ENCODE measurements at places on chromosomes 7 and 10.

DNA sequence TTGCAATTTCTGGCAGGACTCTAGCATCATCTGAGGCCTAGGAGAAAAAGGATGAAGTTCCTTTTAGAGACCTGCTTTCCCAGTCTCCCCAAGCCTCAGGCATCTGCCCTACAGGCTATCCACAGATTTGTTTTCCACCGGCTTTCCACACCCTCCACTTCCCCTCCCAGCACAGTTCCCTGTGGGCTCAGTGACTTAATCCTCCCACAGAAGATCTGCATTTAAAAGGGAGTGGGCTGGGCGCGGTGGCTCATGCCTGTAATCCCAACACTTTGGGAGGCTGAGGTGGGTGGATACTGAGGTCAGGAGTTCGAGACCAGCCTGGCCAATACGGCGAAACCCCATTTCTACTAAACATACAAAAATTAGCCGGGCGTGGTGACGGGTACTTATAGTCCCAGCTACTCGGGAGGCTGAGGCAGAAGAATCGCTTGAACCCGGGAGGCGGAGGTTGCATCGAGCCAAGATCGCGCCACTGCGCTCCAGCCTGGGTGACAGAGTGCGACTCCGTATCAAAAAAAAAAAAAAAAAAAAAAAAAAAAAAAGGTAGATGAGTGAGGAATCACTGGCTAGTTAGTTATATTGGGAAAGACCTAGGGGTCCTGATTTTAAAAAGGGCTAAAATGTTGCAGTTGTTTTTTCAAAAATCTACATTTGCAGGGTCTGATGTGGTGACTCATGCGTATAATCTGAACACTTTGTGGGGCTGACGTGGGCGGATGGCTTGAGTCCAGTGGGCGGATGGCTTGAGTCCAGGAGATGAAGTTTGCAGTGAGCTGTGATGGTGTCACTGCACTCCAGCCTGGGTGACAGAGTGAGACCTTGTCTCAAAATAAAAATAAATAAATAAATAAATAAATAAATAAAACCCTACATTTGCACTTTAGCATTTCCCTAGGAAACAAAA is 119.5 kb downstream of the BAMBI start:
- DNase-seq, result no peak

DNA sequence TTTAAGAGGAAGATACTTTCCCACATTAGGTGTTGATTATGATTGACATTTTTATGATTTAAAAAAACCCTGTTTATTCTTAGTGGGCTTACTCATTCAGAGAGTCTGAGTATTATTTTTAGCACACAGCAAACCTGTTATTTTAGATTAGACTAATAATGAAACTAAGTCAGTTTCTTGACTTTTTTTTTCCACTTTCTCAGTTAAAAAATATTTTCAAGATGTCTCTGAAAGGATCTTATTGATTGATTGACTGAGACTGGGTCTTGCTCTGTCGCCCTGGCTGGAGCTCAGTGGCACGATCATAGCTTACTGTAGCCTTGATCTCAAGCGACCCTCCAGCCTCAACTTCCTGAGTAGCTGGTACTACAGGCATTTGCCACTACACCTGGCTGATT is 20.4 kb upstream of the INPP5F start:
- DNase-seq, result no peak

DNA sequence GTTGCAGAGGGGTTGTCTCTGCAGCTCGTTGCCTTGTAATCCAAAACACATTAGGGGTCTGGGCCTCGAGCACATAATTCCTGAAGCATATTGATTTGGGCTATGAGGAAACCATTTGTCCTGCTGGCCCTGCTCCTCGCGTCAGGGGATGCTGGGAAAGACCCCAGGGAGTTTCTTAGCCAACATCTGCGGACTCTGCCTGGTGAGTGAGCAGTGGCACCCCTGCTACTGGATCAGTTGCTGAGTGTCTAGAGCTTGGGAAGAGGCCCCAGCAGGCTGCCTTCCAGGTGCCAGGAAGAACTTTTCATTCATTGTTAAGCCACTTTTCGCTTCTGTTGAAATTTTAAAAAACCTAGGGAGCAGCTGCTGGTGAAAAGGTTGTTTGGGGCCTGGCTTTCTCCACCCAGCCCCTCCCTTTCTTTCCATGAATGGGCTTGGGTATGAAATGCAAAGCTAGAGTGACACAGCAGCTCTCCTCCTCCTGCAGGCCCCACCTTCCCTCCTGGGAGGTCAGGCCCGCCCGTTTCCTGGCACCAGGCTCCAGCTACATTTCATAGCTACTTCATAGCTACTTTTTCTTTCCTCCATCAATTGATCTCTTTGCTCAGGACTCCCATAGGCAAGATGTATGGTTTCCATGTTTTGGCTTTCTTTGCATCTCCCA is 26.8 kb downstream of the TACR2 start:
- DNase-seq, result no peak

DNA sequence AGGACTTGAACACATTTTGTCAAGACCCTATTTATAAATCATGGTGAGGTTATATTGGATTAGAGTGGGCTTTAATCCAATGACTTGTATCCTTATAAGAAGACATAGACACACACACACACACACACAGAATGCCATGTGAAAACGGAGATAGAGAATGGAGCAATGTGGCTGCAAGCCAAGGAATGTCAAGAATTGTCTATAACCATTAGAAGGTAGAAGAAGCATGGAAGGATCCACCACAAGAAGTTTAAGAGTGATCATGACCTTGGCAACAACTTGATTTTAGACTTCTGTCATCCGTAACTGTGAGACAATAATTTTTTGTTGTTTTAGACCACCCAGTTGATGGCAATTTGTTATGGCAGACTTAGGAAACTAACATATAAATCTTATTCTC is 514.2 kb downstream of the TFEC start:
- DNase-seq, result no peak

DNA sequence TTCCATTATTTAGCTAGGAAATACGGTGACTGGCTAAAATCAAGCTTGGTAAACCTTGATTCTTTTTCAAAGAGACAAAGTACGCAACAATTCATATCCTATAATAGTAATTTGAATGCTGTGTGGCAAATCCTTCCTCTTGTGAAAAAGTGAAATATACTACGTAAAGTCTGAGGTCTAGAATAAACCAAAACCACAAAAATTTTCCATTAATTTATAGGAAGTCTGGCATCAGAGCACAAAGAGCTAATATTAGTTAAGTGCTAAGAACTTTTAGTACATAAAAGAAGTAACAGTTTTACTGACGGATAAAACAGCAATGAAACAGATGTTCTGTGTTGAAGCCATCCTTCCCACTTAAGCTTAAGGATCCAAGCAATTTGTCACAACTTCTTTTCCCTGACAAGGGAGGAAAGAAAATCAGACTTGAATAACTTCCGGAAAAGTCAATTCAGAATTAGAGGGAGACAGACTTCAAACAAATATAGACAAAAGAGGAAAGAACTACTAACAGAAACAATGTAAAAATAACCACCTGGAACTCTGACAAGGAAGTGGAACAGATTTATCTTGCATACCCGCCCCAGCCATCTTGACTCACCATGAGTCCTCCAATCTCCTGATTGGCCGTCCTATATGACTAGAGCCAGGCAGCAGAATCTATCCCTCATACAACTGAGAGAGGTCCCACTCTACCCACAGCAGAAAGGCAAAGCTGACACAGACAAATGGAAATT is 34.6 kb downstream of the RHEB start:
- DNase-seq, result no peak

GRCh38 chr10:91589658-91590035 is 43.2 kb downstream of the PPP1R3C start:
- no peak for DNase-seq

DNA sequence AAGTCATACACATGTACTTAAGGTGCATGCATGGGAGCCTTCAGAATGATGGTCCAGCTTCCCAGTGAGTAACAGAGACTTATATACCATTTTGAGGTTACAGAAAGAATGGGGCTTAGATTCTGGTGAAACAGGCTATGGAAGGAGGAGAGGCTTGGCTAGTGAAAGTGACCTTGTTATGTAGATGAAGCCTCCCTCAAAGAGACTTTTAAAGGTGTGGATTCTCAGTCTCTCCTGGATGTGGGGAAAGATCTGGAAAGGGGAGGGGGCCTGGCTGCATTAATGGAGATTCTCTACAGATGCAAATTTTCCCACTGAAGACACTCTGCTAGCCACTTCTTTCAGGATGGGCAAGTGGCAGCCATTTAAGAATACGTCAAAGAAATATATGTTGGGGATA is 5.5 kb downstream of the RASSF4 start:
- DNase-seq, result no peak

DNA sequence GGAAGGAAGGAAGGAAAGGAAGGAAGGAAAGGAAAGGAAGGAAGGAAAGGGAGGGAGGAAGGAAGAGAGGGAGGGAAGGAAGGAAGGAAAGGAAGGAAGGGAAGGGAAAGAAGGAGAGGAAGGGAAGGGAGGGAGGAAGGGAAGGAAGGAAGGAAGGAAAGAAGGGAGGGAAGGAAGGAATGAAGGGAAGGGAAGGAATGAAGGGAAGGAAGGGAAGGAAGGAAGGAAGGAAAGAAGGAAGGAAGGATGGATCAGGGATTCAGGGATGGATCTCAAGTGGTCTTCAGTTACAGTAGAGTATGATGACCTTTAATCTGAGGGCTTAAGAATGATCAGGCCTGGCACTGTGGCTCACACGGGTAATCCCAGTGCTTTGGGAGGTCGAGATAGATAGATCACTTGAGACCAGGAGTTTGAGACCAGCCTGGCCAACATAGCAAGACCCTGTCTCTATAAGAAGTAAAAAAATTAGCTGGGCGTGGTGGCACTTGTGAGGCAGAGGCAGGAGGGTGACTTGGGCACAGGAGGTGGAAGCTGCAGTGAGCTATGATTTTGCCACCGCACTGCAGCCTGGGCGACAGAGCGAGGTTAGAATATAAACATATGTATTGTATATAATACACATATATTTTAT is 760 bp upstream of the FOXK1 start:
- no peak for DNase-seq

DNA sequence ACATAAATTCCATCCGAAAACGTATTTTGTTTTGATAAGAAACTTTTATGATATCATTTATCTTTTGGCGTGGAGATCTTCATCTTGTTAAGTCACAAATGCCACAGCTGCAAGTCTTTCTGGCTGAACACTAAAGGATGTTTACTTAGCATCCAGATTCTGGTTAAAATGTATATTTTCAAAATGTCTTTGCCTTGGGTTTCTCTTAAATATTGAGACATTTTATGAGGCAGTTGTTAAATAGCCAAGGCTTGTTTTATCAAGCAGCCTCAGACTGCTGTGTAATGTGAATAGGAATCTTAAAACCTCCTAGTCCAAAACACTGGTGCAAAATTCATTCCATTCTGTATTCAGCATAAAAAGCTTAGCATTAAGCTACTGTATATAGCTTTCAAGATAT is 136.3 kb upstream of the FZD1 start:
- DNase-seq, result no peak

DNA sequence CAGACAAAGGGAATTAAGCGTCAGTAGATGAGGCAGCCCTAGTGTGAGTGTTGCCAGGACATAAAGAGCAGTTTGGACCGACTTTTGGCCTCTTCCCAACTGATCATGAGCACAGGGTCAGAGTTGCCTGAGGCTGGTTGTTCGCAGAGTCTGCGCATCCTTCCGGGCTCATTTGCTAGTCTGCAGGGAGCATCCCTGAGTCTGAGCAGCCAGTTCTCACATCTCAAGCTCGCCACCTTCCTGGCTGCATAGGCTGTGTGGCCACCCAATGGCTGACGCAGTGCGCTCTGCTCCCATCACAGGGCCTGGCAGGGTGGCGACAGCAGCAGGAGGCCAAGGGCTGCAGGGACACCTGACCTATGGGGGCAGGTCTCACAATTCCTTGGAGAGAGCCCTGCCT is 5.0 kb downstream of the GAD2 start:
- no peak for DNase-seq

- no peak for DNase-seq
Measured at GRCh38 chr10:72164617-72165016, 51.2 kb upstream of the ANAPC16 start.

GRCh38 chr10:28910956-28911355 is 233.6 kb downstream of the BAMBI start:
- DNase-seq, result no peak

GRCh38 chr7:92740700-92741126 is 95.7 kb downstream of the CDK6 start:
- DNase-seq, result no peak

GRCh38 chr10:70119623-70120022 is 13.0 kb downstream of the AIFM2 start:
- no peak for DNase-seq

DNA sequence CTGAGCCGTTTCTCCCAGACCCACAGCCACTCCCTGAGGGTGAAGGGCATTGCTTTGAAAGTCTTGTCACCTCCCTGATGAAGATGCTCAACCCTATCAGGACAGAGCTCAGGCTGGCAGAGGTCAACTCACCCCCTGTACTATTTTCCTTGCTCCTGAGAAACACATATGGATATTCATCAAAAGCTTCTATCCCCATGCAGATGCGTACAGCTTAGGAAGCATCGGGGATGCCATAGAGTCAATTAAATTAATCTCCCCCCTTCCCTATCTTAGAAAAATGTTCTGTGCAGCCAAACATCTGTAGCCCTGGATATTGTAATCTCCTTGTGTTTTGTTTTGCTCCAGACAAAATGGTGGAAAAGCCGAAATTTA is 67.2 kb downstream of the EMX2 start:
- no peak for DNase-seq

GRCh38 chr10:73095481-73096021 is 1.1 kb downstream of the P4HA1 start:
- no peak for DNase-seq

DNA sequence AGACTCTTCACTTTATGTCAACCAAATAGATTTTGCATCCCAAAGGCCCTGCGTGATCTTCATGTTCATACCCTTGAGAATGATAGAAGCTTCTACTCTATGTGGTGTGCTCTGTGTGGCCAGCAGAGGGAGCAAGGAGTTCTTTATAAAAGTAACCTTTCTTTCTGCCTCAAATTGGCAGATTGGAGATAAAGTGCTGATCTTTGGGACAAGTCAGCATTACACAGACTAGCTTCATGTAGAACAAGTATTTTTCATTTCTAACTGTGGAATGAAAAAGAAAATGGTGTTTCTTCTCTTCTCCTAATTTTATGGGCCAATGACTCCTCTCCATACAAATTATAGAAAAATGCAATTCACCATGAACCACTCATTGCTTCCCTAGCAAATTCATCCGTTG is 1214.1 kb downstream of the SORCS1 start:
- DNase-seq, result no peak

DNA sequence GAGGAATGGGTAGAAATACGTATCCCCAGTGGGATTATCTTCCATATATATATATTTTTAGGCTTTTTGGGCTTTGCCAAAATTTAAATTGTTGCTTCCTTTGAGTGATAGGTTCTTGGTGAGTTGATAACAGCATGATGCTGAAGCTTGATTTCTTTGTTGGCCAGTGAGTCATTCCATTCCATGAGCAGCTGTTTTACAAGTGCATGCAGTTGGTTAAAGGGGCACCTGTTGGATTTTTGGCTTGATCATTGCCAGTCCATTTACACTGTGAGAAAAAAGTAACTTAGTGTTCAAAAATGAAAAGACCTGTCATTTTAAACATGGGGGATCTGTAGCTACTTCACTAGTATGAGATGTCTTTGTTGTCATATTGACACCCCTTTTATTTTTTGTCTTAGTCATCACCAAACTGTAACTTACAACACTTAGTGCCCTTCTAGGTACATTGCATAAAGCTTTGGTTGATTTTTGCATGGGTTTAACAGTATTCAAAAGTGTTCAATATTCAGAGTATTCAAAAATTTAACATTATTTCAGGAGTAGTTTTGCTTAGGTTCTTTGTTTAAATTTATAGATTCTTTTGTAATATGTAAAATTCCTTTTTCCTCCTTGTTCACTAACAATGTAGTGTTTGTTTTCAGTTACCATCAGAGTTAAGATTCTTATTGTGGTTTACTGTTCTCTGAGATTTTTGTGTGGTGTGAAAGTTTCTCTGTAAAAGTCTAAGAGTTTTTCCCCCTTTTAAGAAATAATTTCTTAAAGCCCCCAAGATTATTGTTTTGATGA is 8.8 kb downstream of the AKAP9 start:
- no peak for DNase-seq
